ENCODE measurements at places on chromosomes 7 and 10.
A peak's percentile ranks its signal among the peaks of the same experiment; 100 is the strongest.

DNA sequence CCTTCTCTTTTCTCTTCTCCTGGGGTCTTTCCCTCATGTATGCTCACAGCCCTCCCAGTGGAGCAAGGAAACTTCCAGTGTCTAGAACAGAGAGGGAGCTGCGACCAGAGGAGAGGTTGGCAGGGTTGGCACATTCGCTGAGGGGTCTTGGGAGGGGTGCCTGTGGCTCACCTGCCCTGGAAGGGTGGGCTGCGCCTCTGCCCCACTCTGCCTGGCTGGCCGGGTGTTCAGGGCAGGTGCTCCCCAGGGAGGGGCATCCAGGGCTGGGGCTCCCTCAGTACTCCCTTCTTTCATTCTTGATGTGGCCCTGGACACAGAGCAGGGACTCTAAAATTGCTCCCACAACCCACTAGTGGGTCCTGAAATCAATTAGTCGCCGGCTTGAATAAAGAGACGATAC is 16.9 kb downstream of the SHH start:
- DNase-seq = no peak

- peak; percentile 54 for DNase-seq
Observed at GRCh38 chr7:103685646-103686045, 239.6 kb upstream of the SLC26A5 start.

DNA sequence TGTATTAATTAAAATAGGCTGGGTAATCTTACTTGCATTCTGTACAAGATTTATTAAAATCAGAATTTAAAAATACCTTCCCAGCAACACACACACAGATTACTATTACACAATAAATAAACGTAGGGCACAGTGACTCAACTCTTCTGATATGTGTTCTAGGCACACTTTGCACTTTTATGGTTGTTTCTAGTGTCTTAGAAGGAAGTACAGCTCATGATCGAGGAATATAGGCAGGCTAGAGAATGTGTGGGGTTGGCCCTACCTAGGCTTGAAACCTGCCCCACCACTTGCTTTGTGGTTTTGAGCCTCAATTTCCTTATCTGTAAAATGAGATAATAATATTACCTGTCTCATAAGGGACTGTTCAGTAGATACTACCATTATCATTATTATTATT is 30.5 kb downstream of the ARMC3 start:
- DNase-seq = no peak

DNA sequence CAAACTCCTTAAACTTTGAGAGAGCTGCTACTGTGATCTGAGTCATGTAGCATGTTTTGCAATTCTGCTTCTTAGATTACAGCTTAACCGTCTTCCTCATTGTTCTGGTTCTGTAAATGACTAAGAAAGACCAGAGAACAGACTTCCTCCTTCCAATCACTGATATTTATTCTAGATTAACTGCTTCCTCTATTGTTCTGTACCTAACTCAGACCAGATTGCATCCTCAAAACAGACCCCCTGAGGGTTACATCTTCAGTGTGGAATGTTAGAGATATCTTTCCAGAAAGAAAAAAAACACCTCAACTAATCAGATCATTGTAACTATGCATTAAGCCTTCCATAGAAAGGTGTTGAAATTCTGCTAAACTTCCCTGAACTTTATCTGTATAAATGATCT is 5.7 kb upstream of the PIP start:
- DNase-seq = no peak

DNA sequence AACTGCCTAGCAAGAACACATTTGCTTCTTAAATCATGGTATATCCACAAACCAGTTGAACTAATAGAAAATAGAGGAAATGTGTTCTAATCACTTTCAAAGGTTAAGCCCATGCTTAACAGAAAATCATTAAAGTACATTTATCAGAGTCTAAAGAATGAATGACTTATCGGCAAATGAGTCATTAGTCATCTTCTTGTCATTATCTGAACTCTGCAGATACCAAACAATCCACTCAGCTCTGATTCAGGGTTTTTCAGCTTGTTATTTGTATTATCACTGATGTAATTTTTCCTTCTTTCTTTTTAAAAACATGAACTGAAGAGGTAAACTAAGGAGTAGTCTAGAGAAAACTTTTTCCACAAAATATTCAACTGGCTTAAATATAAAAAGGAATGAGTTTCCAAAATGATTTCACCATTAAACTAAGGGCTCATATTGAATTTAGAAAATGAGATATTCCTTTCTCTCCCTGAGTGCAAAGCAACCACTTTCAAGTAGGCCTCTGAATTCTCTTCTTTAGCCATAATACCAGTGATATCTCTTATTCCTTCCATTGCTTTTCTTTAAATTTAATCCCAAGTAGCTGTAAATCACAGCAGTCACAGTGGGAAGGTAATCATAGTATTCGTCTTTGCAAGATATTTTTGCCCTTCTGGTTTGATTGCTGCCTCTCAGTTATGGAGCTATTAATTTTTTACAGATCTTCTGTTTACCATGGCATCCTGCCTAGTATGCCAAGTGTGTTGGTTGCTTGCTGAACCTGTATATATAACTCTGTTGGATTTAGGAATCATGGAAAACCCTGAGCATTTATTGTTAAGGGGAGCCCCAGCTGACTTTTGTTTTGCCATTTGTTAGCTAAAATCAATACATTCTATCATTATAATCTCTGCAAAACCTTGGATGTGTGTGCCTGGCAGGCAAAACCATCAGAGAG is 125.1 kb downstream of the THSD7A start:
- peak; percentile 85 for DNase-seq

DNA sequence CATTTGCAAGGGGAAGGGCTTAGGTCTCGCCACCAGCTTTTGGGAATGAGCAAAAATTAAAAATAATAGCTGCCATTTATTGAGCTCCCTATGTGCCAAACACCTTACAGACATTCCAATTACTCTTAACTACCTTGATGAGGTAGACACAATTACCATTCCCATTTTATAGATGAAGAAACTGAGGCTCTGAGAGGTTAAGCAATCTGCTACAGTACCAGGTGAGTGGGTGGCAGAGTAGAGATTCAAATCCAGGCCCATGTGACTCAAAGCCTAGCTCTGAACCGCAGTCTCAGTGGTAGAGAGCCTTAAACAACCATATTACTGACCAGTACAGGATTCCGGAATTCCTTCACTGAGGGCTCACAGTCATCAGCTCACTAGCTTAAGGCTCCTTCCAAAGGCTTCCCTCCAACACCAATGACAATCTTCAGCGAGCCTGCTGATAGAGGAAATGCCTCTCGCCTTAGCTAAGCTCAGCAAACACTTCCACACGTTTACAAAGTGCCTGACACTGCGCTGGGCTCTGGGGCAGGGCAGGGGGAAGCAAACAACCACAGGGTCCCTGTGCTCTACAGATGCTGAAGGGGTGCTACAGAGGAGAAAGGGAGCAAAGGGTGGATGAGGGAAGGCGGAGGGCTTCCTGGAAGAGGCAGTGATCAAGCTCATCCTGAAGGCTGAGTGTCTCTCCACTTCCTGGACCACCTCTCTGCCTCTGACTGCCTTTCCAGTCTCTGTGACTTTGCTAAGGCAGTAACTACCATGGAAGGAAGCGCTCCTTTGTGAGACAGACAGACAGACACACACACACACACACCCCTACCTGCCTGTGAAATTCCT is 7.4 kb downstream of the LRRC20 start:
- no peak for DNase-seq

DNA sequence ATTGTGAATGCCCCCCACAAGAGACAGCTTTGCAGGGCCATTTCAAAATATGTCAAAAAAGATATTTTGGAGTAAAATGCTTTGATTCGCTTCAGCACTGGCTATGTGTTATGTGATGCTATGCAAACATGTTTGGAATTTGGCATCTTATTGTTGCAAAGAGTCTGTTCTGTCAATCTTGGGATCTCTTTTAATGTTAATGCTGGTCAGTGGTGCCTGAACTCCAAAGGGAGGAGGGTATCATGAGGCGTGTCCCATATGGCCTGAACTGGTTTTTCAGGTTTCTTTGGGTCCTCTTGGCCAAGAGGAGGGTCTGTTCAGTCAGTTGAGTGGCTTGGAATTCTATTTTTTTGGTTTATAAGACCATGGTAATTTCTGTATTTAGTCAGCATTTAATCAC is 81.4 kb downstream of the HECW1 start:
- no peak for DNase-seq

- peak; percentile 36 for DNase-seq
Observed at GRCh38 chr7:132393789-132394261, 182.4 kb downstream of the PLXNA4 start.

Measured in NCI-H1092 treated with DMSO at 0.1 percent for 48 hours (cell line).